ENCODE measurements at places on chromosomes 12 and 14.

DNA sequence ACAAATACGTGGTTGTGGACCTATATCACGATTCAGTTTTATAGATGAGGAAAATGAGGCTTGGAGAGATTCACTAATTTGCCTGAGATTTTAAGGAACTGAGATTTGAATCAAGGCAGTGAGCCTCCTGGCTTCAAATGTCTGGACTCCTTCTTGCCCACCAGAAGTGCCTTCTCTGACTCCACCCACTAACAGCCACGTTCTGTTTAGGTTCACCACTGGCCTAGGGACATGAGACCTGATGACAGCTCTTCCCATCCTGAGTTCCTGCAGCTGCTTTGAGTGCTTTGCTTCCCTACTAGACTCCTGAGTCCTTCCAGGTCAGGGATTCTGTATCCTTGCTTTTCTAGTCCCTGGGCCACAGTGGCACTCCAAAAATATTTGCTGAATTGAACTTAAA, 57.1 kb downstream of the PLBD1 start:
- DNase-seq, result no peak

GRCh38 chr12:51592034-51592705, 1.1 kb downstream of the SCN8A start:
- no peak for DNase-seq

- DNase-seq, result no peak
Observed at GRCh38 chr14:106460916-106461315, 934.5 kb downstream of the TMEM121 start.

DNA sequence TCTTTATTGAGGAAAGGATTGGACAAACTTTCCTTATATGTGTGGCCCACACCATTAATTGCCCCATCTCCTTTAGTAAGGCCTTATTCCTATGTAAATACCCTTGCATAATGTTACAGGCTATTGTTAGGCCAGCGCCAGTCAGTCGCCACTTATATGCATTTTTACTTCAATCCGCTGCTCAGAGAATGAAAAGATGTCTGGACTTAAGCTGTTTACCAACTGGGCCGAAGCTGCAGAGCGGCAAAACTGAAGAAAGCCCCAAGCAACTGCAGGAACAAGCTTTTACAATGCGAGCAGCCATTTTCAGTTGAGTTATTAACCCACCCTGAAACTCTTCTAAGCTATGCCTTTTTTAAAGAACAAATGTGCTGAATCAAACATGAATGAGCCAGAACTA, 92.1 kb upstream of the OTX2 start:
- no peak for DNase-seq

DNA sequence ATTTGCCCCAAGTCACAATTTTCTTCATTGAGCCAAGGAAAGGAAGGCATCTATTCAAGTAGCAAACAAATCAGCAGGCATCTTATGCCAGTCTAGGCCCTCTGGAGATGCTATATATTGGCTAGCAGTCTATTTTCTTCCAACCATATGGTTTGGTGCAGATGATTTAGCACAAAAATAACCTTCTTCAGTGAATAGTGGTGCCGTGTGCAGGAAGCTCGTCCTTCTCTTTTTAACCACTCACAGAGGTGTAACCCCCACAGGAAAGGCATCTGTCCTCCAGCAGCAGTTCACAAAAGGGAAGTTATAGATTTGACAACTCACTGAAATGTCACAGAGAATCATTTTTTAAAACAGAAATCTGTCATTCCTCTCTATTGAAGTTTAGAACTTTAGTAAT, 445.7 kb upstream of the SYT1 start:
- DNase-seq, result no peak

GRCh38 chr12:131120831-131121271, 167.1 kb downstream of the ADGRD1 start:
- DNase-seq, result no peak

GRCh38 chr14:61566537-61567225, 128.6 kb upstream of the HIF1A start:
- no peak for DNase-seq

DNA sequence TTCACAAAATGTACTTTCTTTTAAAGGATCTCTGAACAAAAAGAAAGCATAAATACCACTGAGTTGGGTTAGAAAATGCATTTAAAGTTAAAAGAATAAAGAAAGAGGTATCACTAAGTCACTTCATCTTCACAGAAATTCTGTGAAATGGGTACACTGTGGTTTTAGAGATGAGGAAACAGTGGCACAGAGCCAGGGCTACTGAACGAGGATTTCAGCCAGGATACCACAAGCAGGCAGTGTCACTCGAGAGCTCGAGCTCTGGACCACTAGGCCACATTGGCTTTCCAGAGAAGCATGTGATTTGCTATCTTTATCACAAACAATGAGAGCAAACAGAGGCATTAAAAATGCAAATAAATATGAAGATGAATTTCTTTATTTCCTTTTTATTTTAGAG, 51.0 kb downstream of the WDHD1 start:
- DNase-seq, result no peak

GRCh38 chr14:49545071-49545470, 41.1 kb downstream of the RPS29 start:
- DNase-seq, result no peak

DNA sequence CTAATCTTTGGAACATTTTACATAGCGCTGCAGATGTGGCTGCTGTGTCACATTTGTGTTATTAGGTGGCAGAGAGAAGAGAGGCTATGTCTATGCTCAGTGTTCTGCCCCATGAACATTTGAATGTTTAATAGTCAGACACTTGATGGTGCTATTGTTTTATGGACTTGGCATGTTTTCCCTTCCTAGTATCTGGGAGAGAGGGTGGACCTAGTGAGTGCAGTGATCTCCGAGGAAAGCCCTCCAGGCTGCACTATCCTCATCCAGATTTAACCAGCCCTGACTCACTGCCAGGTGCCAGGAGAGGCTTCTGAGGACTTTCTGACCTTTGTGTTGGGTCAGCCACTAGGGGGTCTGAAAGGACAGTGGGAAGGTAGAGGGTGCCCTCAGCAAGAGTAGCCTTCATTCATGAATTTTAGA, 24.3 kb downstream of the ZFC3H1 start:
- no peak for DNase-seq

- DNase-seq, result no peak
Observed at GRCh38 chr12:49146406-49146805, 15.2 kb upstream of the TUBA1B start.

GRCh38 chr14:36111822-36112583, 64.5 kb downstream of the PTCSC3 start:
- DNase-seq, result no peak

DNA sequence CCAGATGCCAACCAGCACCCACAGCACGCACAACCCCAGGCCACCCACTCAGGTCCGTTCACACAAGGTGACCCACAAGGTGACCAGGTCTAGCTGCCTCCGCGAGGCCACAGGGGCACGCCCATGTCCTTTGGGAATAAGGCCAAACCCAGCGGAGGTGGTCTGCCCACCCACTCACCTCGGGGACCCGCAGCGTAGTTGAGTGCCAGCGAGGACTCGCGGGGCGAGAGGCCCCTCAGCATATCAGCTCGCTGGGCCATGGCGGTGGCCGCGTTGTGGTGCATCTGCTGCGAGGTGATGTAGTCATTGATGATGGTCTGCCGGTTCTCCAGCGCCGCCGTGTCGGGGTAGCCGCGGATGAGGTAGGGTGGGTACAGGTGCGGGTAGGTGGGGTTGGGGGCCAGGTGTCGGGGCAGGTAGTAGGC, 46.8 kb downstream of the RFLNA start:
- no peak for DNase-seq

DNA sequence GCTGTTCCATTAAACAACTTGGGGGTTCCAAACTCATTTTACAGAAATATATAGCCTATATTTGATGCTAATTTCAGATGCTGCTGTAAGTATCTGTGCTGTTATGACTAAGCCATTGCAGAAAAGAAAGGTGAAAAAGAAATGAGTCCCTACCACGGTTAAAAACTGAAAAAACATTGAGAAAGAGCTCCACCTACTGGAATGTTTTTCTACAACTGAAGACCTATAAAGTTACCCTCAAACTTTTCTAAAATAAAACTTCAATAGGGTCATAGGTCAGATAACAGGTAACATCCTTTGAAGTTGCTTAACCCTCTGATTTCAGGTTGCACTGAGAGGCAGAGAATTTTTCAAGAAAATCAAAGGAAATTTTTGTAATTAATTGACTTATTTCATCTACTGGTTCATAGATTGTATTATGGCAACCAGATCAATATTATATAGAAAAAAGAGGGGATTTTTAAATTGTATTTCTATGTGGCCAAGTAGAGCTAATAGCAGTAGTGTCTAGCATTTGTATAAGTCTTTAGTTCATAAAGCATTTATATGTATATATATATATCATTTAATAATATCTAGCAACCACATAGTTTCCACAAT, 279.9 kb downstream of the RPS29 start:
- no peak for DNase-seq

DNA sequence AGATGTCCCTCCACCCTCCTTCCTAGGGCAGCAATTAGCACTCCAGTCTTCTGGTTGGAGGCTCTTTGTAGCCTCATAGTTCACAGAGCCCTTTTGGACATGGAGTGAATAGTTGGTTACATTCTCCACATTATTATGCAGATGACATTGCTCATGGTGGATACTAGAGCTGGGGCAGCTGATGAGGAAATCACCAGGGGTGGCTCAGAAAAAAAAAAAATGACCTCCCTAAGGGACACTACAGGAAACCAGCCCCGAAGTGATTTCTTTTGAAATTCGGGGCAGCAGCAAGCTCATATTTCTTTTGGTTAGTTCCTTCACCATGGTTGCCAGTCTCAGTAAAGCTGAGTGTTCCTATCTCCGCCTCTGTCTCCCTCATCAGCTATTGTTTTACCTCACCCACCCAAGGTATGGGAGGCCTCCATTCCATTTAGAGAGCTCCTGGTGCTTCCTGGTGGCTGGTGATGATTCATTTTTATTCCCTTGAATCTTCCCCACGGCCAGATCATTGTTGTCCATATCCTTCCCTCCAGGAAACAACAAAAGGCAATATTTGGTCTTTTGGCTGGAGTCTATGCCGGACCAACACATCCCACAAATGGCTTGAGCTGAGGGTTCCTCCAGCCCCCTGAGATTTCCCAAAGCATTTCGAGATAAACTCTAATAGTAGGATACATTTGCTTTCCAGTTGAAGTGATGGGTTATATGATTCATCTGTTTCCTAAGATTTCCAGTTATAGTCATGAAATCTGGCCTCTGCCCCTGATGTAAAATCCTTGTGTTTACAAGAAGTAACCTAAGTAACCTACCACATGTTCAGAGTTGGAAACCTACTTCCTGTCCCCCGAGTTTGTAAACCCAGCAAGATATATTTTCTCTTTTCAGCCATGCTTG, 56.2 kb upstream of the NID2 start:
- no peak for DNase-seq

DNA sequence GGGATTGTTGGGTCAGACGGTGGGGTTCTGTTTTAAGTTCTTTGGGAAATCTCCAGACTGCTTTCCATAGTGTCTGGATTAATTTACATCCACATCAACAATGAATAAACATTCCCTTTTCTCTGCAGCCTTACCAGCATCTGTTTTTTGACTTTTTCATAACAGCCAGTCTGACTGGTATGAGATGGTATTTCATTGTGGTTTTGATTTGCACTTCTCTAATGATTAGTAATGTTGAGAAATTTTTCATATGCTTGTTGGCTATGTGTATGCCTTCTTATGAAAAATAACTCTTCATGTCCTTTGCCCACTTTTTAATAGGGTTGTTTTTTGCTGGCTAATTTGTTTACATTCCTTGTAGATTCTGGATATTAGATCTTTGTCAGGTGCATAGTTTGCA, 140.8 kb upstream of the CNTN1 start:
- DNase-seq, result no peak

DNA sequence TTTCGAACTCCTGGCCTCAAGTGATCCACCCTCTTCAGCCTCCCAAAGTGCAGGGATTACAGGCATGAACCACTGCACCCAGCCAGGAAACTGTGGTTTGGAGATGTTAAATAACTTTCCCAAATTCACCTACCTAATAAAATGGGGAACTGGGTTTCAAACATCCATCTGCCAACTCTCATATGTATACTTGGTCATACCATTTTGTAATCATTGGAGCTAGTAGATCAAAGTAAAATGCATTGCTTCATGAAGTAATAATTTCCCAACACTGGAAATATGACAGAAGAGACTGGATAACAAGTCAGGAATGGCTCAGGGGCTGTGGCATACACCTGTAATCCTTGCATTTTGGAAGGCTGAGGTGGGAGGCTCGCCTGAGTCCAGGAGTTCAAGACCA, 5.3 kb upstream of the HECTD1 start:
- DNase-seq, result no peak
